Stimulated activated CD8-positive, alpha-beta memory T cell treated with anti-CD3 and anti-CD28 coated beads, Interleukin-4, amount 100 ng/mL, for 4 hours (primary cell): ENCODE measurements at places on chromosomes 7 and 10.

DNA sequence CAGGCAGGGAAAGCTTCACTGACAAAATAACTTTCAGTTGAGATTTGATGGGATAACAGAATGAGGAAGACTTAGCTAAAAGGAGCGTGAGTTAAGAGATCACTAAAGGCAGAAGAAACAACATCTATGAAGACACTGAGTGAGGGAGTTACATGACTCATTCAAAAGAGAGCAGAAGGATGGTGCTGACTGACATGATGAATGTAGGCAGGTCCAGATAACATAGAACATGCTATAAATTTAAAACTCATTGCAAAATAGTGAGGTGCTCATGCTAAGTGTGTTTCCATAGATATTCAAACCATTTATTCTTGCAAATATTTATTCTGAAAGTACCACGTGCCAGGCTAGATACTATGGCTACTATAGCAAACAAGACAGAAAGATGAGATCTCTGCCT is 116.4 kb upstream of the DGKB start:
- no peak for DNase-seq

GRCh38 chr10:61733358-61733940 is 70.7 kb downstream of the CABCOCO1 start:
- DNase-seq = no peak

GRCh38 chr10:51063659-51064535 is 10.4 kb upstream of the PRKG1 start:
- DNase-seq = no peak

DNA sequence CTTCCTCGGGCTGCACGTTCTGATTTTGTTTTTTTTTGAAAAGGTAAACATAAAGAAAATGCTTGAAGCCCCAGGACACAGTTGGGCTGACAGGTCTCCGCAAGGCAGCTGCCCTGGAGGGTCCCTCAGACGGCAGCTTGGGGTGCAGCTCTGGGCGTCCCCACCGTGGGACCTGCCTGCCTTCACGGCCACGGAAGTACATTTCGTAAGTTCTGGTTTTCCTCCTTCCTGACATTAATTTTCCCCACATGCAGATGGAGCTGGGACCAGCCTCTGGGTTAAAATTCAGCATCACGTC is 491.0 kb downstream of the DNAJB6 start:
- no peak for DNase-seq

DNA sequence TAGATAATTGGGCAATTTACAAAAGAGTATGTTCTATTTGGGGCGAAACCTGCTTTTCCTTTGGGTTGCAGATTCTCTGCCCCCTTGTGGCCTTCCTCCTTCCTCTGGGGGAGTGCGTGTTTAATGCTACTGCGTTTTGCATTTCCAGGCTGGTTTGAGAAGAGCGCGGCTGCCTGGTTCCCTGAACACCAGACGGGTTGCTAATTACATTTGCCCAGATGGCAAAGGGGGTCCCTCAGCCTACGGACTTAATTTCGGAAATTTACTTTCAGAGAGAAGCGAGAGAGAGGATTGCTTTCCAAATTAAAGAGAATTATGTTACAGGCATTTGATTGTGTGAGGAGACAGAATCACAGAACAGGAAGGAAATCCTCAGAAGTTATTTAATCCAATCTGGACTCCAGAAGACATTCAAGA is 91.9 kb upstream of the JAZF1 start:
- DNase-seq = no peak

DNA sequence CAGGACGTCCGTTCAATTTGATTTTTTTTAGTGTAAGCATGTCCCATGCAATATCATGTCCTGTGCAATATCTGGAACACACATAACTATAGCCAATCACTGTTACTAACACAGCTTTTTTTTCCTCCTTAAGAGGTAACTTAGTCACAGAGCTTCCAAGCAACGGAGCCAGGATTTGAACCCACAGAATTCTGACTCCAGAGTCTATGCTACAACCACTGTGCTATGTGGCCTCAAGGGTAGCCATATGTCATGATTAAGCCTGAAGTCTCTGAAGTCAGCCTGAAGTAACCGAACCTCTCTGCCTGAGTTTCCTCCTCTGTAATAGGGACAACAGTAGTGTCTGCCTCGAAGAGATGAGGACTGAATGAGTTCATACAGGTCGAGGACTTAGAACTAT is 42.2 kb upstream of the TCF7L2 start:
- no peak for DNase-seq
